ENCODE measurements at places on chromosomes 12 and 14.
A peak's percentile ranks its signal among the peaks of the same experiment; 100 is the strongest.

DNA sequence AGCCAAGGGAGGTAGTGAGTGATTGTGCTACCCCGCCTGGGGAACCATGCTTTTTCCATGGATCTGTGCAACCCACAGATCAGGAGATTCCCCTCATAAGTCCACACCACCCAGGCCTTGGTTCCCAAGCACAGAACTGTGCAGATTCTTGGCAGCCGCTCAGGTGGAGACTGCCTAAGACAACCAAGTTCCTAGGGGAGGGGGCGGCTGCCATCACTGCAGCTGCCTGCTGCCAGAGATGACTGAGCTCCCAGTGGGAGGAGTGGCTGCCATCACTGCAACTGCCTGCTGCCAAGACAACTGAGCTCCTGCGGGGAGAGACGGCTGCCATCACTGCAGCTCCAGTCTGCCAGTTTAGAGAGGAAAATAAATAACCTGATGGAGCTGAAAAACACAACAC lies 138.3 kb upstream of the GARIN2 start:
- DNase-seq = no peak

DNA sequence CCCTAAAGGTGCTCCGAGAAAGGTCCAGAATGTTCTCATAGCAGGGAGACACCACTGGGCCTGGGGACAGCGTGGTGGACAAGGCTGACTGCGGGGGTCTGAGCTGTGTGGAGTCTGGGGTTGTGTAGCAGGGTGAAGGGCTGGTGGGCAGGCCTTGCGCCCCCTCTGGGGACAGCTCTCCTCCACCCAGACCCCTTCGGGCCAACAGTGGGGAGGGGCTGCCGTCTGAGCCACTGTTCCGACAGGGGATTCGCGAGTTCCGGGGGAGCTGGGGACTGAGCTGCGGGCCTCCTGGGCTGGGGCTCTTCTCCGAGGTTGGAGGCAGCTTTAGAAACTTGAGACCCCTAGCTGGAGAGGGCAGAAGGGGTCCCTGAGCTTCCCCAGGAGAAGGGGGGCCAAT lies 32.1 kb downstream of the NCKAP5L start:
- no peak for DNase-seq

DNA sequence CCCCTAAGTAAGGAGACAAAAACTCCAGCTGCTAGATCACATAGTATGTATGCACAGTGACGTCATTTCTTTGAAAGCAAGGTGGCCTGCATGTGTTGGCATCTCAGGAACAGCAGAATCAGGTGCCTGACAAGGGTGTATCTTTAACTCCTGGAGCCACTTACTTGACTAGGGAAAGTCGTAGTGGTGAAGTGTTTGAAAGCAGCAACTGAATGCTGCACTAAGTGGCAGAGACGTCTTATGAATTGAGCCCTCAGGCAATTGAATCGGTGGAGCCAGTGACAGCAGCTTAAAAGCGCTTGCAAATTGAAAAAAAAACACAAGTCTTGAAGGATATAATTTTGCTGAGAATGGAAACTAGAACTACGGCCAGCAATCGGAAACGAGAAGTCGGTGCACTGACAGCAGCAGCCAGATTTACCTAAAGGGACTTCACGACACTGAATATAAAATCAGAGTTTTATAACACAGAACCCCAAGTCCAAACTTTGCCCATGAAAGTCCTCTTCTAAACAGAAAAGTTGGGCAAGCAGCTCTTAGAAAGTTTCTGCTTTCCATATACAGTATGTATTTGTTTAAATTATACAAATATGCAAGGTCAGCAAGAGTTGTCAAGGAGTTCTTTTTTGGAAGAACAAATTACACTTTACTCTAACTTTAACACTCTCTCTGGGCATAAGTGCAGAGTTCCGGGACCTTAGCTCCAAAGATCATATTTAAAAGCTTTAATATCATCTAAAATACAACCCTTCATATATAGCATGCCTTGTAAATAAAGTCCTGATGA lies 1.1 kb downstream of the IGF1 start:
- DNase-seq = peak; percentile 82

DNA sequence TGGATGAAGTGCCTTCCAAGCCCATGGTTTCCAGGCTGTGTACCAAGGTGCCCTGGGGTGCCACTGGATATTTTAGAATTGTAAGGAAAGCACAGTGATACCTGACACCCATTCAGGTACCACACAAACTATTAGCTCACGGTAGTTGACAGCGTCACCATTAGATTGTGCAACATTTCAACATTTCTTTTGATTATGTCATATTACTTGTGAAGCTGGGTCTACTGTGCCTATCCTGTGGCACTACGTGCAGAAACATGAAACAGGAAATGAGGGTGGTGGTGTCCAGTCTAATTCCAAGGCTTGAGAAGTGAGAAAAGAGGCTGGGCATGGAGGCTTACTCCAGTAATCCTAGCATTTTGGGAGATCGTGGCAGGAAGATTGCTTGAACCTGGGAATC lies 75.5 kb upstream of the CPM start:
- peak; percentile 84 for DNase-seq

GRCh38 chr12:70983692-70984091 lies 63.2 kb upstream of the PTPRR start:
- no peak for DNase-seq

- DNase-seq = peak; percentile 97
These were observed 27.1 kb upstream of the MTERF2 start for GRCh38 chr12:107014055-107014454.

DNA sequence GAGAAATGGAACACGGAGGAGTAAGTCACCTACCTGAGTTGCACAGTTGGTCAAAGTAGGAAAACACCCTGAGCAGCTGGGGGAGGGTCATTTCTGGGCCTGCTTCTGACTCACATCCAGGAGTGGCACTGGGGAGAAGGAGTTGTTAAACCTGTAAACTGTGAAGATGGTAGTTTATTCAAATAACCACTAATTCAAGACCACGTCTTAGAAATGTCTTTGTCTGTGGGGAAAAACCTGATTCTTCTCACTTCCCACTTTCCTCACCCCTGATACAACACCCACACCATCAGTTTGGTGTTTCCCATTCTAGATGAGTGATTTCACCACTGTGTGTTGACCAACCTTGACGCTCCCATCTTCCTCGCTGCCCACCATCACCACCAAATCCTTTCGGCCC lies 207.1 kb downstream of the ANO4 start:
- DNase-seq = no peak

DNA sequence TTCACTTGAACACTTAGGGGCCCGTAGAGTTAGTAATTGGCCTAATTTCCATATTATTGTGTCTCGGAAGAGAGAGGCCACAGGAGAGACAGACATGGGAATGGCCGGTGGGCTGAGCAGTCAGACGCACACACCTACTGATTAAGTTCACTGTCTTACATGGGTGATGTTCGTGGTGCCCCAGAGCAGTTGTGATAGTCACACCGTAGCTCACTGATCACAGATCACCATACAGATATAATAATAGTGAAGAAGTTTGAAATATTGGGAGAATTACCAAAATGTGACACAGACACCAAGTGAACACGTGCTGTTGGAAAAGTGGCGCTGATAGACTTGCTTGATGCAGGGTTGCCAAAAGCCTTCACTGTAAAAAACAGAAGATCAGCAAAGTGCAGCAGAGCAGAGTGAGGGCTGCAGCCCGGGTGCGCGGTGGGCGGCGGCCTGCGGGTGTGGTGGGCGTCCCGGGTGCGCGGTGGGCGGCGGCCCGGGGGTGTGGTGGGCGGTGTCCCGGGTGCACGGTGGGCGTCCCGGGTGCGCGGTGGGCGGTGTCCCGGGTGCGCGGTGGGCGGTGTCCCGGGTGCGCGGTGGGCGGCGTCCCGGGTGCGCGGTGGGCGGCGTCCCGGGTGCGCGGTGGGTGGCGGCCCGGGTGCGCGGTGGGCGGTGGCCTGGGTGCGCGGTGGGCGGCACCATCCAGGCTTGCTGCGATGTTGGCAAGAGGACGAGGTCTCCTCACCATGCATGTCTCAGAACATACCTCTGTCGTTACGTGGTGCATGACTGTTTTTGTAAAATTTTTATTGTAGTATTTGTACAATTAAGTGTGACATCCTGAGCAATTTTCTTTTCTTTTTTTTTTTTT lies 34.3 kb upstream of the TEX22 start:
- DNase-seq = no peak

- DNase-seq = peak; percentile 76
These were observed 7.6 kb upstream of the PFDN5 start for GRCh38 chr12:53287741-53288216.

GRCh38 chr12:56241424-56242303 lies 11.8 kb downstream of the SLC39A5 start:
- DNase-seq = no peak

DNA sequence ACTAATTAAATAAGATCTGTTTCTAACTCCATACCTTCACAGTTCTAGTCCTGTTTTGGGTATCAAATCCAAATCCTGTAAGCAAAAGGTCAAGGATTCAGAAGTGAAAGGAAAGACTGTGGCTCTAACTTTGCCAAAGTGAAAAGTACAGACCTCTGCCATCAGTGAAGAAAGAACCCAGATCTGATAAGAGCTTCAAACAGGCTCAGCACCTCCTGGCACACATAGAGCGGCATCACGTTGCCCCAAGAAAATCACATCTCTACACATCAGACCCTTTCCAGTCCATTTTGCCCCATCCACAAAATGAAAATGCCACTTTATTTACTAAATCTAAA lies 23.2 kb downstream of the CLIP1 start:
- no peak for DNase-seq

- no peak for DNase-seq
These were observed 5.1 kb downstream of the GPRC5D start for GRCh38 chr12:12946686-12947355.

- DNase-seq = no peak
These were observed 41.9 kb upstream of the BDKRB2 start for GRCh38 chr14:96162741-96163140.

DNA sequence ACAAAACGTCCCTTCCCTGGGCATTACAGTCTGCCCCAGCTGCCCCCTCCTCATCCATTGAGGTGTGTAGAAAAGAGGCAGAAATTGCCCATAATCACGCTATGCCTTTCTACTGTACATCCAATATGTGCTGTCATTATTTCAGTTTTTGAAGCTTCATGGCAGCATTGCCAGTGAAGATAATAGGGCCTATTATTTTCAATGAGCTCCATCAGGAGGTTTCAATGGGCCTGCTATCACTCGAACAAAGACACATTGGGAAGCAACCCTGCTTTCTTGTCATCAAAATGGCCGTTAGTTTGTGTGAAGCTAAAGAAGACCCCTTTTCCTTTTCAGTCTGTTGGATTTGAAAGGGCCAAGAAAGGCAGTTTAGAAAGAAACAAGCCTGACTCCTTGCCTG lies 653.8 kb downstream of the NOVA1 start:
- DNase-seq = no peak

- DNase-seq = no peak
These were observed 2.1 kb downstream of the YARS2 start for GRCh38 chr12:32753605-32754004.

GRCh38 chr14:64561631-64562030 lies 11.9 kb downstream of the PPP1R36 start:
- no peak for DNase-seq

- peak; percentile 59 for DNase-seq
These were observed 67.3 kb upstream of the VRK1 start for GRCh38 chr14:96729889-96730288.

GRCh38 chr14:30417999-30418398 lies 141.0 kb upstream of the G2E3 start:
- no peak for DNase-seq

- no peak for DNase-seq
These were observed 13.7 kb upstream of the DERA start for GRCh38 chr12:15897433-15897832.

- peak; percentile 60 for DNase-seq
These were observed 54.9 kb downstream of the PLEKHG7 start for GRCh38 chr12:92757597-92758121.

GRCh38 chr12:11731455-11731854 lies 82.0 kb downstream of the ETV6 start:
- DNase-seq = peak; percentile 79

DNA sequence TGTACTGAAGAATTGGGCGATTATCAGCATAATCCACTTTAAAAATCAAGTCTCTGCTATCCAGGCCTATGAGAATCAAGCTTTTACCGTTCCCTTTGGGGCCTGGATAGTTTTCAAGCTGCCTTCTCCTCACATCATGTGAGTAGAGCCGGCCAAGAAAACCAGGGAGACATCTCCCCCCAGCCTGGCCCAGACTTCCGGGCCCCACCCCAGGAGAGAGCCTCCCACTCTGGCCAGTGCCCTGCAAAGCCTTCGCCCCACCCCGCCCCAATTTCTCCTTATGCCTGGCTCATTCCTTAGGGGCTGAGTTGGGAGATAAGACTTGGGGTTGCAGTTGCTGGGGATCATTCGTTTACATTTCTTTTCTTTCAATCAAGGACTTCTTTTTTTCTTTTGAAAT lies 1.4 kb upstream of the TMEM132C start:
- no peak for DNase-seq

GRCh38 chr12:40376533-40377267 lies 151.9 kb downstream of the LRRK2 start:
- no peak for DNase-seq

DNA sequence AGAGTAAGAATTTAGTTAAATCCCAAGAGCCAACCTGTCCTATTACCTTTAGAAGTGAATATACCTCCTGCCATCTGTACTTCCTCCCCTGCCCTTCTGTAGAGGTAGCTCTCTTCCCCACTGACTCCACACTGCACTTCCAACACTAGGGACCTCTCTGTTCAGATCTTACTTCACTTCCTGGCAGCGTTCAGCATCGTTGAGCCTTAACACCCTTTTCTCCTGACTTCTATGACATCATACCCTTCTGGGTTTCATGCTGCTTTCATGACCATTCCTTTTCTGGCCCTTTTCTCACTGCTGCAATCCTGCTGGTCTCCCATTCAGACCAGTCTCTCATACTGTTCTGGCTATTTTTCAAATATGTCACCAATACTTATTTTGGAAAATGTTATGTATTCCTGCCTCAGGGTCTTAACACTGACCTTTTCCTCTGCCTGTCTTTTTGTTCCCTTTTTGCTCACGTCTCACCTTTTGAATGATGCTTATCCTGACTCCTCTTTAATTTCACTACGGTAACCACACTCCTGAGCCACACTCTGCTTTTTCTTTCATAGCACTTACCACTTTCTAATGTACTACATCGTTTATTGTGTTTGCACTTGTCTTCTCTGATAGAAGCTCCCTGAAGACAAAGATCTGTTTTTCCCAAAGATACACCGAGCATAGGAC lies 67.6 kb downstream of the PLEKHA5 start:
- peak; percentile 59 for DNase-seq

DNA sequence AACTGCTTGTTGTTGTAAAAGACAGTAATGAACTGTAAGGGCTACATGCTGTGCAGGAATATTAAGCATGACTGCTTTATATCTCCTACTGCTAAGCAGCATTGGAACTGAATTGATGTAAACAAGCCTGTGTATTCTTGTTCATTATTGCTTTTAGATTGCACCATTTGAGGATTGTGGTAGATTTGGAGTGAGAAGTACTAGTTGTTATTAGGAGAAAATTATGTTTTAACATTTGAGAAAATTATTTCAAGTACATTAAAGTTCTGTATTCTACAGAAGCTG lies 212.7 kb downstream of the ERC1 start:
- DNase-seq = no peak
